ENCODE measurements at places on chromosomes 16 and 17.

DNA sequence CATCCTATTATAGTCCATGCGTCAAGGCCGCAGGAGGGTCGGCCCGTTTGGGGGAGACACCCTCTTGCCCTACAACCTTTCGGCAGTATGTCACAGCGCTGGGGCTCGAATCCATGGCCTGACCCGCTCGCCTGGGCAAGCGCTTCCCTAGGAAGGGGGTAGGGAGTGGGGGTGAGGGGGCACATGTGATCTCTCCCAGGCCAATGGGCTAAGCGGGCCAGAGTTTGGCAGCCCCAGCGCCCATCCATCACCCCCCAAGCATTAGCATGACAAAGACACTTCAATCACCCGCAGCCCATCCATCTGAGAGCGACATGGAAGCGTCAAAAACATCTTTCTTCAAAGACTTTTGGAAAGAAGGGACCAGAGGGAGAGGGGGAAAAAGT is at the start of gene HOXB1:
TSS of gene HOXB1 (minus strand) at position 125 of the 386 bp plus-strand sequence. CDS start at position 18, 107 bp downstream.
- no peak for DNase-seq

DNA sequence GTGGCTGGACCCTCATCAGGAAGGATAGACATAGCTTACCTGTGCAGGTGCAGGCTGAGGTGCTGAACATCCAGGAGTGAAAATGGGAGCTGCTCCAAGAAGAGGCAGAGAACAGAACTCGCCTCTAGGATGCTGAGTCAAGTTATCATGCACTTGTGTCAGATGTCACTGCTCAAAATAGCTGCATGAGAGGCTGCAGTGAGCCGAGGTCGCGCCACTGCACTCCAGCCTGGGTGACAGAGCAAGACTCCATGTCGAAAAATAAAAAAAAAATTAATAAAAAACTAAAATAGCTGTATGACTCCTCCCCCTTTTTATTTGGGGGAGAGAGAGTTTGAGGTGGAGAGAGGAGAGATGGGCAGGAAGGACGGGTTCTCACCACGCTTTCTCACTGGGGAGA is 148.8 kb downstream of the FOXL1 start:
- no peak for DNase-seq

- no peak for DNase-seq
These were observed 18.5 kb downstream of the NLRP1 start for GRCh38 chr17:5565808-5566207.

DNA sequence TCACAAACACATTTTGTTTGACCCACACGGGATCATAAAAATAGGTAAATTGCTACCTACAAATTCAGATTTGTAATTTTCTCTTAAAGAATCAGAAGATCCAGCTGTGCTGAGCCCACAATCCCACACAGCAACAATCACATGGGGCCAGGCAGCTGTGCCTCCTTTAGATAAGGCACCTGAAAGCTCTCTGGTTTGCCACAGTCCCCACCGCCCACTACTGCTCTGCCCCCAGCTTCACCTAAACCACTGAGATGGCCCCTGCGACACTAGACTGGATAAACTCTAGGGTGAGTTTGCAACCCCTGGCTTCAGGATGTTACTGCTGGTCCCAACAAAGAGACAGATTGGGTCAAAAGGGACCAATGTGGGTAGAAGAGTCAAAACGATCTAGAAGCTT is 96.8 kb downstream of the GSG1L start:
- no peak for DNase-seq

GRCh38 chr17:80874866-80875445 is 116.7 kb upstream of the CHMP6 start:
- DNase-seq = no peak

GRCh38 chr16:88784074-88784855 is 755 bp downstream of the PIEZO1 start:
- no peak for DNase-seq

DNA sequence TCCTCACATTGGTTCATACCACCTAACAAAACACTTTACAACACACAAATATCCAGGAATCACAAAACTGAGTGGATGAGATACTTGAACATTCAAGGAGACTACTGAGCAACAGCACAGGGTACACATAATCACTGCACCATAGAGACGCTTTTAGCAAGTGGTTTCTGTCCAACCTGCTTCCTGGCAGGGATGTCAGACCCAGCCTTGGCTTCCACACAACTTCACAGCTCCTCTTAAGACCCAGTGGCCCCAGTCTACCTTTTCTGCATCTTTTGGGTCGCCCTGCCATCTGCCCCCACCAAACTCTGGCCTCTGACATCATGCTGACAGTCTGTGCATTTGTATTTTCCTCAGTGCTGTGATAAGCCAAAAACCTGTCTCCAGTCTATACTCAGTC is 5.9 kb upstream of the CORO6 start:
- DNase-seq = no peak

- no peak for DNase-seq
These were observed 7.1 kb downstream of the ERBB2 start for GRCh38 chr17:39706921-39707337.

GRCh38 chr17:49795372-49795771 is 6.9 kb downstream of the KAT7 start:
- DNase-seq = no peak

- no peak for DNase-seq
These were observed 35.0 kb downstream of the GPT2 start for GRCh38 chr16:46918905-46919792.

- no peak for DNase-seq
These were observed 963 bp downstream of the COPRS start for GRCh38 chr17:31857920-31858641.

DNA sequence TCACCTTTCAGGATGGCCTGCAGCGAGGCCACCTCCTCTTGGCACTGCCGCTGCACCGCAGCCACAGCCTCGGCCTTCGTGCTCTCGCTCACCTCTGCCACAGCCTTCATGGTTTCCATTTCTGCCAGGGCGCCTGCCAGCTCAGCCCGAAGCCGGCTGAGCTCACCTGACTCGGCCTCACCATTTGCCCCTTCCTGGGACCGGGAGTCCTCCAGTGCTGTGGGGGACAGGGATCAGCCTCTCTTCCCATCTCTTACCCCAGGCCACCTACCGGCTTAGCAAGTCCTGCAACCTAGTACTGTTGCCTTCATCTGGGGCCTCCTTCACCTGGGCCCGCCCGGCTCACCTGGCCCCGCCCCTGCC is 658 bp downstream of the RABEP2 start:
- DNase-seq = no peak

DNA sequence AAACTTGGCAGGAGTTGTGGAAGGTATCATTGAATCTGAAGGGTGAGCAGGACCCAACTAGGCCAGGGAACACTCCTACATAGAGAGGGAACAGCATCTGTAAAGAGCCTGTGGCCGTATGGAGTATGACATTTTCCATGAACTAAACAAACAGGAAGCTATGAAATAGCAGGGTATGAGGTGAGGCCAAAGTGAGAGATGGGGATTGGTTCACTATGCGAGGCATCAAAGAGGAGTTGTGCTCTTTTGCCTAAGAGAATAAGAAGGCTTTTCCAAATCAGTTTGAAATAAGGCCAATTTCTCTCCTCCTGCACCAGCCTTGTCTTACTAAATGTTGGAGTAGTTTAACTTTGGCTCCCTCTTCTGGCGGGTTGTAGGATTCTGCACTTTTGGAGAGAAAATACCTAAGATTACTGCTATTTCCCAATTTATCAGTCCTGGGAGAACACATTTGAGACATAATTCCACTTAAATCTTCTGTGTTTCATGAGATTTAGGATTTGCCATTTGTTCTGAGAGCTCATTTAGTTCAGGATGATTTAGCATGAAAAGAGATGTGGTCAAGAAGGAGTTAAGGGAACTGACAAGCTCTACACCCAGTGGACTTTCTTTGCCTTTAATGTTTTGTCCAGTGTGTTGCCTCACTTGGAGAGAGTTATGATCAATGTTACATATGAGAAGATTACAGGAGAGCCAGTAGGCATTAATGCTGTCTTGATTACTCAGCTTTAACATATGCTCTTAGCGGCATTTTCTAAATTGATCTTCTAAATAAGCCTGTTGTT is 55.4 kb downstream of the TNRC6C start:
- DNase-seq = no peak

All from esophagus squamous epithelium (tissue), 5 donors.